ENCODE measurements at places on chromosomes 16 and 17.

DNA sequence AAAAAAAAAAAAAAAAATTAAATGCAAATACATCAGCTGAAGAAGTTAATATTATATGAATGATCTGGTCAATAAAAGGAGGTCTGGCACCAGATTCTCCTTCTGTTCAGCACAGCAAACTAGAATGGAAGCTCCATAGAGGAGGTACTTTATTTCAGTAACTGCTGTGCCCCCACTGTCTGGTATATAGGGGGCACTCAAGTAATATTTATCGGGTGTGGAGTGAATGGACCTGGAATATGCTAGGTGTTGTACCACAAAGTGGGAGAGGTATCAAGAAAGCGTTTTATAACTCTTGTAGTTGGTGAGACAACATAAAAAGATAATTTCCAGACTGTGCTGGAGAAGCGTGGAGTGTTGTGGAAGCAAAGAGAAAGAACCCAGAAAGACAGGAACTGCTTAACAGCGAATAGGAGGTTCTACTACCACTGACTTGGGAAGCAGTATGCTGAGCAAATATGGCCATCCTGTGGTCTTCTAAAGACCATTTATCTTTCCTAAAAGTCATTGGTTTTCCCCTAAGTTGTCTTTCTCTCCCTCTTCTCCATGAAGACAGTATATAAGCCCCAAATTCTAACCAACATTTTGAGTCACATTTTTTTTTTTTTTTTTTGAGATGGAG is 12.2 kb upstream of the PRKCA start:
- DNase-seq = no peak

DNA sequence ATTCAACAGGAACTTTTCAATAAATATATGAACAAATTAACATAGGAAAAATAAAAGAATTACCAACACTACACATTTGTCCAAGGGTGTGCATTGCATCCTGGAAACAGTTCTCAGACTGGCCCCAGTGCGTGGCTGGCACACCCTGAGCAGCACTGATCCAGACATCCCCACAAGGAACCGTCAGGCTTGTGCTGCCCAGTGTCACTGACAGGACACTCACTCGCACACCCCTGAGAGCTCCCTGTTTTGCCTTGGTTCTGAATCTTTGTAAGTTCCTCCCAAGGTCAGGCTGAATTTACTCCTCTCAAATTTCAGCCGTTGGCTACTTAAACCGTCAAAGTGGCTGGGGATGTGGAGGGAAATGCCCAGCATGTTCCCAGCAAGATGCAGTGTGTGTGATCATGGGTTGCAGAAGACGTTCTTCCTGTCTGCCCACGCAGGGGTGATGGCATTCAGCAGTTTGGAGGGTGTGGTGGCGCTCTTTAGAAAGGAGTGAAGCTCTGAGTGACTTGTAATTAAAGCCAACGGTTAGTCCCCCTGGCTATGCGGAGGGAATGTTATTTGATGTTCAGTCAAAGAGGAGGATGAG is 1.7 kb downstream of the MT2A start:
- peak; percentile 67 for DNase-seq

DNA sequence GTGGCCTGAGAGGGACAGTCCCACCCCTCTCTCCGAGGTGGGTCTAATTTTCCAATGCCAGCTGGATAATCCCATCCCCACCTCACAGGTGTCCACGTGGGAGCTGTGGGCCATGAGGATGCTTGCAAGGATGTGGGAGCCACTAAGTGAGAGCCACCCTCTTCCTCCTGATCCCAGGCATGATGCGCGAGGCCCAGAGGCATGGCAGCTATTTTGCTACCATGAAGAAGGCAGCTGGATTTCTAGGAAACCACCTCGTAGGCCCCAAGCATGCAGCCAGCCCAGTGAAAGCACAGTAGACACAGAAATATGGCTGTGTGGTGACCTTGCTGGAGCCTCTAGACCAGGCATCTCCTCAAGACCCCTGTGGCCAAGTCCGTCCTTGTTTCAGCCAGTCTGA is 20.4 kb downstream of the KDM8 start:
- DNase-seq = no peak

DNA sequence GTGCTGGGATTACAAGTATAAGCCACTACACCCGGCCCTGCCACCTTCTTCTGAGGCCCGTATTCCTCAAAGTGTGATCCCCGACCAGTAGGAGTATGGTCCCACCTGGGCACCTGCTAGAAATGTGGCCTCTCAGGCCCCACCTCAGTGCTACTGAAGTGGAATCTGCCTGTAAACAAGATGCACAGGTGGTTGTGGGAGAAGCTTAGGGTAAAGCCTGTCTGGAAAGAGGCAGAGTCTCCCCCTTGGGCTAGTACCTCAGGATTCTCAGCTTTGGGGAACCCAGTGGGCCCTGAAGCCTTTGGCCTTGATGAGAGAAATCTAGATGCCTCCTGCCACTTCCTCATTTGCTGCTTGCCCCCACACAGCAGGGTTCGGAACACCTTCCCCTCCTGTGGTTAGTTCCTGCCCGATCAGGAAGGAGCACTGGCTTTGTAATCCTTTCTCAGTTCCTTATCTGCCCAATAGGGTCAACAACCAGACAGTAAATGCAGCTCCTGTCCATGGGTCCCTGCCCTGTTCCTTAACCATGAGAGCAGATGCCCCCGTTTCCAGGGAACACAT is 25.2 kb downstream of the TK2 start:
- DNase-seq = no peak

DNA sequence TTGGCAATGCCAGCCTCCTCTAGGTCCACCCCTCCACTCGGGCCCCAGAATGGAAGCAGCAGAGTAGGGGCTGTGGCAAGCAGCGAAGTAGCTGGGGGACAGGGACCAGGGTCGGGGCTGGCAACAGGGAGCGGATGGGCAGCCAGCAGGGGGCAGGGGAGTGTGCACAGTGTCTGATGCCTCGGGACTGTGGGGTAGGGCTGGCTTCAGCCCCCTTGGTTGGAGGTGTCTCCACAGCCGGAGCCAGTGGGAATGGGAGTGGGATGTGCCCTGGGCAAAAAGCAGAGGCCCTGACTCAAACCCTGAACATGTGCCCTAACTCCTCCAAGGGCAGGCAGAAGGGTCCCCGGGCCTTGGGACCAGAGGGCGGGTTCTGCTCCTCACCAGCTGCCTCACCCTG is 18.5 kb upstream of the ARHGAP27 start:
- DNase-seq = no peak

GRCh38 chr16:6603780-6604325 is 728.8 kb upstream of the RBFOX1 start:
- no peak for DNase-seq

DNA sequence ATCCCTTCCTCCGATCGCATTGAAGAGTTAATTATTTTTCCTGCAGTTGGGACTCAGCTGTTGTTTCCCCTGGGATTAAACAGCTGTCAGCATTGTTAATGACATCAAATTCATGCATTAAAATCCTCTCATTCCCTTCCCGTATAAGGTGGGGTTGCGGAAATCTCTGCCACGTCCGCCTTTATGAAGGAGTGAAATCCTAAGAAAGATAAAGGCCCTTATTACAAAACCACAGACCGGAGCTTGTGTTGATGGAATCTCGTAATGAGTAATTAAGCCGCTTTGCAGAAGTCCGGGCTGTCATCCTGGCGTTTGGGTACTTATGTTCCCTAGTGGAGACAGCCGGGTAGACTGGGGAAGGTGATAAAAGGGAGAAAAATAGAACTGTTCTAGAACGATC is 627.6 kb downstream of the MAF start:
- DNase-seq = no peak

GRCh38 chr17:78315355-78316114 is 44.3 kb downstream of the SOCS3 start:
- DNase-seq = no peak

- DNase-seq = no peak
These were observed 33.7 kb downstream of the GINS3 start for GRCh38 chr16:58425756-58426494.

- DNase-seq = no peak
These were observed 218.3 kb downstream of the FTO start for GRCh38 chr16:53922067-53922806.

DNA sequence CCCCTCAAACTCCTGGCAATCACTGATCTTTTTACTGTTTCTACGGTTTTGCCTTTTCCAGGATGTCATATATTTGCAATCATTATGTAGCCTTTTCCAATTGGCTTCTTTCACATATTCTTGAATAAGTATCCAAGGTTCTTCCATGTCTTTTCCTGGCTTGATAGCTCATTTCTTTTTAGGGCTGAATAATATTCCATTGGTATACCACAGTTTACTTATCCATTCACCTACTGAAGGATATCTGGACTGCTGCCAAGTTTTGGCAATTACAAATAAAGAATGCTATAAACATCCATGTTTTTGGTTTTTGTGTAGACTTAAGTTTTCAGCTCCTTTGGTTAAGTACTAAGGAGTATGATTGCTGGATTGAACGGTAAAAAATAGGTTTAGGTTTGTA is 16.0 kb downstream of the GPATCH8 start:
- DNase-seq = no peak

DNA sequence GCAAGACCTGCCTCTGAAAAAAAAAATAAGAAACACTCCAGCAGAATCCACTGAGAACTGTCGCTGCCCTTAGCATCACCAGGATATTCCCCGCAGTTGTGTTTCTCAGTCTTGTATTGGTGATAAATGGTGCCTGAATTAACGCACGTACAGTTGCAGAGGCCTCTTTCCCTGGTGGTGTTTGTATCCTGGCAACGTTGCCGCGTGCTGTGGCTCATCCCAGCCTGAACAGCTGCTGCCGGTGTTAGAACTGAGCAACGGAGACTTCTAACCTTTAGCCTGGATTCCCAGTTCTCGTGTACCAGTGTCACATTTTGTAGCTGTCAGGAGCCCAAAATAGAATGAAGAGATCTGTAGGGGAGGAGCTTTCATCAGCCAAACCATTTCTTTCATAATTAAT is 4.8 kb downstream of the MLYCD start:
- no peak for DNase-seq

GRCh38 chr16:85462714-85463611 is 150.2 kb upstream of the GSE1 start:
- no peak for DNase-seq

GRCh38 chr17:28532050-28532960 is 20.1 kb downstream of the UNC119 start:
- no peak for DNase-seq

- DNase-seq = no peak
These were observed 7.6 kb upstream of the ZNF629 start for GRCh38 chr16:30794634-30795033.

DNA sequence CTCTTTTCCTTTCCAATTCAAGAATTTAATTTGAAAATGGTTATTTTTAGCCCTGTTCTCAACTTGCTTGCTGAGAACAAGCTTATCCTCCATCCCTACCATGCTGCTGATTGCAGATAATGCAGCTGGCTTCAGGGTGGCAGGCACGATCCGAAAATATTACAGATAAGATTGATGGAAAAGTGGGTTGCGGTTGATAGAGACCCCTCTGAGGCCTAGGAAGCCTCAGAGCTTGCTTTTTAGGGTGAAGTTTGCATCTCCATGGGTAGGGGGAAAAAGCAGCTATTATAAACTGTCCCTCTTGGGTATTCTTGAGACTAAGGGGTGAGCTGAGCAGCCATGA is 116.5 kb upstream of the GOT2 start:
- no peak for DNase-seq

DNA sequence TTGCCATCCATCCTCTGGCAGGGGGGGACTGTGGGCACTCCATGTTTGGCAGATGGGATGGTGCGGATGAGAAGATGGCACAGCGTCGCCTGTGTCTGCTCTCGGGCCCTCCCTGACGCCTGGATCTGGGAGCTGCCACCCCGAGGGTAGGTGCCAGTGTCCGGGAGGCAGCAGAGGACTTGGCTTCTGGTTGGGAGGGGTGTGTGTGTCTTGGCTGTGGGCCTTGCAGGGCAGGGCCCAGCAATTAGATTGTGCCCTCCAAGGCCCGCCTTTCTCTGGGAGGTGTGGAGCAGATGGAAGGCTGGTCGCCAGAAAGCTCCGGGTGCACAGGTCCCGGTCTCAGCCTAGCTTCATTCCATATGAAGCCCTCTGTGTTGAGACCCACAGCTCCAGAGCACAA is 1.4 kb downstream of the RAP1GAP2 start:
- DNase-seq = no peak

DNA sequence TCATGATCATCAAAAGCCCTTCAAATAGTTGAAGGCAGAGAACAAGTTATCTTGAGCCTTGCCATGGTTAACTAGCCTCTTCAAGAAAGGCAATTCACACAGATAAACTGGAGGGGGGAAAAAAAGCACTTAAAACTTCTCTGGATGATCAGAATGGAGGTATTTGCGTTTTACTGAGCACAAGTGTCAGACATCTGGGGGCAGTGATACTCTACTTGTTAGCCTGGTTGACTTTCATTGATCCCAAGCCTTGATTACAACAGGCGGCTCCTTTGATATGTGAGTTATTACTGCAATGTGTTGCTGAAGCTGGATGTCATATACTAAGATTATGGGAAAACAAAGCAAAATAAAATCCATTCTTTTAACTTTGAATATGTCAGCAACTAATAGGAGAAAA is 155.0 kb upstream of the HS3ST3A1 start:
- DNase-seq = no peak

DNA sequence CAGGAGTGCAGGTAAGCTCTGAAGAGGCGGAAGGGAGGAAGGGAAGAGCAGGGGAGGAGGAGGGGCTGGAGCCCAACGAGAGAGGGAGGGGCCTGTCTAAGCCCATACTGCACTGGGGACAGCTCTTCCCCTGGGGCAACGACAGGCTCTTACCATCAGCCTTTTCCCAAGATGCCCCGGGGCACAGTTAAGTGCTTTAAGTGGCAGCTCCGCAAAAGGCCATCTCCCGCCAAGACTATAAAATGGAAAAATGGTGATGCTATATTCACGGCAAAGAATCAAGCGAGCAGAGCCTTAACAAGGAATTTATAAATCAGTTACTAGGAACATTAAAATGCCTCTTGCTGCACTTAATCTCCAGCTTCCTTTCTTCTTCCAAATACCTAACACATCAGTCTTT is 110.2 kb upstream of the NLRP1 start:
- no peak for DNase-seq

DNA sequence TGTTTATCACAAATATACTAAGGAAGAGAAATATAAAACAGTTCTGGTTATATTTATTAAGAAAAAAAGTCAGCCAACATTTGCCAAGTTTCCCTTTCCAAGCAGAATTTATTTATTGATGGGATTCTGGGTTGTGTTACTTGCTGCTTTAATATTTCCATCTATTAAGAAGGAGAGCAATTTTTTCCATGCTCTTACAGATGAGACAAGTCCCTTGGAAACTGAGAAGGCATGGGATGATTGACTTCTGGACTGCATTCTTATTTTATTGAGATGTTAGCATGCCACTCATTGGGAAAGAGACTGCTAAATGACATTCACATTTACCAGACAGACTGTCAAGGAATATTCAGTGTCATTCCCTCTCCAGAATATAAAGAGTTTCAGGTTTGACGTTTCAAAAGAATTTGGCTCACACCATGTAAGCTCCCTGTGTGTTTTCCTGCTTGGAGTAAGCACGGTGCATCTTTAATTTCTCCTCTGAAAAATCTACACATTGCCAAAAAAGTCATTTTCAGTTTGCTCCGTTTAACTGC is 1565.2 kb upstream of the GOT2 start:
- DNase-seq = no peak

Measured in stimulated activated CD4-positive, alpha-beta T cell treated with anti-CD3 and anti-CD28 coated beads, Interleukin-1b, Interleukin-23, amount 100 ng/mL, for 24 hours (primary cell).